ENCODE measurements at places on chromosomes 16 and 17. TPM values are rescaled to one million over a fixed set of nuclear protein-coding genes. Genes with fewer than 3 reads are reported as not detected.

DNA sequence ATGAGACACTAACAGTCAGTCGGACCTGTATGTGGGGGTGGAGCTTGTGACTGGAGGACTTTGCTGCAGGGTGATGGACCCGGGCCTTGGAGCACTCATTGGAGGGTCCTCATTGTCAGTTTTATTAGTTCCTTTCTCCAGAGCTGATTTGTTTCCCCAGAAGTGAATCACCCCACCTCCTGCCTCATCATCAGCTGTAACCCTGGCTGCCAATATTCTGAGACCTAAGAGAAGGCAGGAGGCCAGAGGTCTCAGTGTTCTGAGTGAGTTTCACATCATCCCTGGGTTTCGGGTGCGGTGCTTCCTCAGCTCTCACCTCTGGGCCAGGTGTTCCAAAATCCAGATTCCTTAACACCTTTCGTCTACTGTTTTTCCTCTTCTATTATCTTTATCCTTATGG, 49.9 kb upstream of the KIFC3 start:
- no peak for DNase-seq

DNA sequence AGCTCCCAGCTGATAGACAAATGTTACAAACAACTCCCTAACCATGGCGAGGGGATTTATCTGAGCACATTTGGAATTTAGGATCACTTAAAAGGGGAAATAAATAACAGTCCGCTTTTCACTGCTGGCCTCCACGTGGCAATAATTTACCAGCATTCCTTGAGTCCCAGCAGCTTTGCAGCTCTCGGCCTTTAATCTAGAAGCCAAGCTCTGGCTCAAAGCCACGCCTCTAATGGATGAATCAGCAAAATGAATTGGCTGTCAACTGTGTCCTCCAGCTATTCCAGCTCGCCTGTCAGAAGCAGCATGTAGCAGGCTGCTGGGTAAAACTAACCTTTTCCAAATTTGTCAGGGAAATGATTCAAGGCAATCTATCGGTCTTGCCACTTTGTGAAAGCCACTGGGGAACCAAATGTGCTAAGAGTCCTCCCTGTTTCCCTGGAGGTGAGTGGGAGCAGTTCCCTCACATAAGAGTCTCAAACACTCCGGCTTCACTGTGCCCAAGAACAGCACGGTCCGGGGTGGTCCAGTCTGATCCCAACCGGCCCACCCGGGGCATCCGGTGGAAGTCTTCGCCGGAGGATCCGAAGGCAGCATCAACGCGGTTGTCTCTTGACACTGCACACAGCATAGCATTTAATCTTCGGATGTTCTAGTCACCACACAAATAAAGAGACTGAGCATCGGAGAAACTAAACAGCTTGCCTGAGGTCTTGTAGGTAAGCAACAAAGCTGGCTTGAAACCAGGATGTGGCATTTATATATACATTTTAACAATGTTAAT, 143.3 kb downstream of the PARN start:
- no peak for DNase-seq

The DNASE1L2 gene
- not detected for polyA plus RNA-seq

- DNase-seq, result no peak
These were observed 385.8 kb upstream of the MAF start for GRCh38 chr16:79986352-79986751.
